ENCODE measurements at places on chromosomes 1 and 21.
A peak's percentile ranks its signal among the peaks of the same experiment; 100 is the strongest.

GRCh38 chr1:167060141-167061072 lies 29.8 kb downstream of the GPA33 start:
- no peak for DNase-seq

GRCh38 chr1:202798792-202799331 lies 9.4 kb downstream of the KDM5B start:
- no peak for DNase-seq

DNA sequence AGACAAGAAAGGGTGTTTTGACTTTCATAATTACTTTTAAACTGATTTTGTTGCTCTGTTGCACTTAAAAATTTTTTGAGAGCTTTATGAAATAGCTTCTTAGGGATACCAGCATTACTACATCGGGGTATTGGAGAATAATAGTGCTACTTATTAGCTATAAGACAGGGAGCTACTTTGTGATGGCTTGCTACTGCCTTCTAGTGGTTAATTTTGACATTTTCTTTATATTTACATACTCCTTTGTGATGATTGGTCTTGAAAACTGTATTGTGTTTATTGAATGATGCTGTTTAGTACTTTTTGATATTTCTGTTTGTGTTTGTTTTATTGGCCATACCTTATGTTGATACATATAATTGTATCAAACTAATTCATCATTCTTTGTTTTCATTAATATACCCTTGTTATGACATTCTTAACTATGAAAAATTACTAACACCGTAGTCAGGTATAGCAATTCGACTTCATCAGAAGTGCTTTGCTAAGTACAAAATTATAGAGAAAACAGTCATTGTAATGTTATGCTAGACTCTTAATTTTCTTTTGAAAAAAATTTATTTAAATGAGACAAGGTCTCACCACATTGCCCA lies 85.5 kb downstream of the CLIC4 start:
- DNase-seq: no peak

DNA sequence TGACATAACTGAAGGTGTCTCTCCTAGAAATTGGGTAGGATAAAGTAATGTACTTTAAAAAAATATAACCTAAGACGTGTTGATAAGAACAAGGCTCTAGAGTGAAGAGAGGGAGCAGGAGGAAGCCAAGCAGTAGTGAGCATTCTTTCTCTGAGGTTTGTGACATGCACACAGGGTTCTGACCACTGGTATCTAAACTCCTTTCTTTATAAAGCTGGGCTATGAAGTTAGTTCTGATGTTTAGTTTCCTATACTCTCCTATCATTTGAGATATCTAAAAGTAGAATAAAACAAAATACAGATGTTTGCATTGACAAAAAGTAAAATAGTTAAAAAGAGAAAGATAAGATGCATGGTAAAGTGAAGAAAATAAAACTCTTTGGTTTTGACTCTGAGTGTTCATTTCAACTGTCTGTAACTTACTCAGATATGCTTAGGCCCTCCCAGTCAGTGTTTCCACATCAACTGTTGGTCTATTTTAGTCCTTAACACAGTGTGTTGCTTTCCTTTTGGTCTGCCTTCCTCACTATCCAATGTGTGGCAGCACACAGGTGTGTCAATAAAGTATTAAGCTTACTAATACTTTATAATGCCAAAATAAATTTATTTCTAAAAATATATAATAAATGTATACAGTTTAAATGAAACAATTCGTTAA lies 543.5 kb downstream of the PTPRC start:
- no peak for DNase-seq

DNA sequence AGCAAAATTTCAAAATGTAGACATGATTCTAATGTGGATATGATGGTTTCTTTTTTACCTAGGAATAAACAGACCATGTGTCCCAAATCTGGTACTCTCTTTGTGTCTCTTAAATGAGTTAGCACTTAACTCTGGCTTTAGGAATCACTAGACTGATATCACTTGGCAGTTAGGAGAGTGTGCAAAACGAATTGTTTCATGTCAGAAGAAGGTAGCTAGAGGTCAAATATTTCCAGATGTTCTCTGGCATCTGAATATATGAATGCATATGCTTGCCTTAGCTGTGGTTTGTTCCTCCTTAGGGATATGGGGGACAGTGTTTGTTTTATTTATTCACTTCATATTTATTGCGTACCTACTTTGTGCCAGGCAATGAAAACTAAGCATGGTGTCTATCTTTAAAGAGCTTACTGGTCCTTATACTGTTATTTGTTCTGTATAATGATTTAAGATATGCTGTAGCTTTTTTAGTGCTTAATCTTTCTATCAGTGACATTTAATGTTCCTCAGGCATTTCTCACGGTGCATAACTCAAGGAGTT lies 65.2 kb downstream of the LRRC8C start:
- peak; percentile 9 for DNase-seq

DNA sequence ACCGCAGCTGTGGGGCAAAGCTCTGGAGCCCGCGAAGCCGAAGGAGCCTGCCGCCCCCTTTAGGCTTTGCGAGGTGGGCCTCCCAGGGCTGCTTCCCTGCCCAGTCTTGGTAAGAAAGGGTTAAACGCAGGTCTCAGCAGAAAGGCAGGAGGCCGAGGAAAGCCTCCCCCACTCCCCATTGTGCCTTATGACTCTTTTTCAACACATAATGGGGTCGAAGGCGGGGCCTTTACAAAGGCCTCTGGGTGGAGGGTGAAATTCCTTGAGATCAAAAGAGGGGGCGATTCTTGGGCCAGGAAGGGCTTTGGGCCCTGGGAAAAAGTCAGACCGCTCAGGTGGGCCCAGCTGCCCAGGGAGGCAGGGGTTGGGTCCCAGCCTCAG lies 880 bp downstream of the ALPL start:
- DNase-seq: peak; percentile 55
